Daoy (cell line): ENCODE measurements at places on chromosomes 7 and 10. TPM values are rescaled to one million over a fixed set of nuclear protein-coding genes. Genes with fewer than 3 reads are reported as not detected.

DNA sequence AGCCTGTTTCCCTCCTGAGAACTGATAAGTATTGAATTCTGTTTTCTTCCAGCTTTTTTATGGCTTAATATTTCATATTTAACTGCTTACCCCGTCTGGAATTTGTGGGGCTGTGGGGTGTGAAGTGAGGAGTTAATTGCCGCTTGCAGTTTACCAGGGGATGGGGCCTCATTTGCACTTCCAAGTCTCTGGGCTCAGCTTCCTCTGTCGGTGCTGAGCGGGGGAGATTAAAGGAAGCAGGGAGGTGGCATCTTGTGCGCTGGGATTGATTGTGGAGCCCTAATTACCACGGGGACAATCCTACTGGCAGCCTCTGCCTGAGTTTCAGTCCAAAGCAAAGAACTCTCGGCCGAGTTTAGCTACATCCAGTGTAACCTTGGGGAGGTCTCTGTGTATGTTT lies 33.4 kb downstream of the ELFN1 start:
- no peak for DNase-seq

GRCh38 chr10:19592276-19592675 lies 224.0 kb upstream of the PLXDC2 start:
- peak; percentile 49 for DNase-seq

- no peak for DNase-seq
Observed at GRCh38 chr10:71509444-71509843, 112.7 kb downstream of the CDH23 start.

DNA sequence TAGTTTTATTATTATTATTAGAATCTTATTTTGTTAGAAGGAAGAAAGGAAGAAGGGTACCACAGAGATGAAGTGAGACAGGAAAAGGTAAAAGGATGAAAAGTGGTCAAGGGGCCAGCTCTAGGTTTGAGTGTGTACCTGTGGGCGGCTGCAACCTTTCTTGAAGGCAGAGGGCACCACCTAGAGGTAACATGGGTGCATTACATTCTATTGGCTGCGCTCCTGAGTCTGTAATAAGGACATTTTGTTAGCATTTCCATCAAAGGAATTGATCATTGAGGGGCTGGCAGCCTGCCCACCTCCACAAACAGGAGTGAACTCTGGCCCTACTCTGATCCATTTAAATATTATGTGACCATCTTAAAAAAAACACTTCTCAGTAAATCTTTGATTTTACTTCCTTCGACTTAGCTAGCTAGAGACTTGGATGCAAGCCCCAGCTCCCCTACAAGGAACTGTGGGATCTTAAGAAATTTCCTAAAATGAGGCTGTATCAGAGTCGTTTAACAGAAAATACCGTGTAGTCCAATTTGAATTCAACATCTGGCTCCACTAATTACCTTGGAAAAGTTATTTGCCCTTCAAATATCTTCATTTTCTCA lies 610.4 kb downstream of the IPMK start:
- DNase-seq: peak; percentile 1

- DNase-seq: no peak
Observed at GRCh38 chr10:119209736-119210355, 2.5 kb downstream of the GRK5 start.

- DNase-seq: no peak
Observed at GRCh38 chr10:95644901-95645300, 11.6 kb downstream of the ALDH18A1 start.

The TAS2R3 gene
- total RNA-seq: 0.17 TPM in 1 of 2 replicates, not detected in the other

The ECHDC3 gene
- 7.9 TPM in 2 replicates for total RNA-seq

The LIPM gene
- total RNA-seq: not detected in 2 replicates
